Purkinje cell (primary cell): ENCODE measurements at places on chromosomes 2 and 18. TPM values are rescaled to one million over a fixed set of nuclear protein-coding genes. Genes with fewer than 3 reads are reported as not detected.

STARD6 gene
- not detected in 2 replicates for polyA plus RNA-seq

SERPINB11 gene
- 1.2 TPM in 1 of 2 replicates, not detected in the other for polyA plus RNA-seq

LYG2 gene
- polyA plus RNA-seq = 0.39 and 11.1 TPM in 2 replicates

LINC00305 gene
- polyA plus RNA-seq = not detected in 2 replicates

MREG gene
- polyA plus RNA-seq = 21.9 and 31.7 TPM in 2 replicates

CIB4 gene
- not detected in 2 replicates for polyA plus RNA-seq

AQP12B gene
- not detected in 2 replicates for polyA plus RNA-seq

DSG2 gene
- polyA plus RNA-seq = not detected in 2 replicates

C2orf80 gene
- 1.4 and 28.1 TPM in 2 replicates for polyA plus RNA-seq

CRYGC gene
- polyA plus RNA-seq = not detected in 2 replicates

SEH1L gene
- polyA plus RNA-seq = 83.7 and 90.7 TPM in 2 replicates

NAT8 gene
- polyA plus RNA-seq = 2.2 TPM in 1 of 2 replicates, not detected in the other

MC5R gene
- polyA plus RNA-seq = not detected in 2 replicates

INHBB gene
- polyA plus RNA-seq = 5.3 and 8.0 TPM in 2 replicates

CHMP3 gene
- 43.6 and 63.8 TPM in 2 replicates for polyA plus RNA-seq

IHH gene
- not detected in 2 replicates for polyA plus RNA-seq

UCN gene
- polyA plus RNA-seq = 0.43 TPM in 1 of 2 replicates, not detected in the other

PLGLB1 gene
- polyA plus RNA-seq = 6.9 and 7.0 TPM in 2 replicates

UNC80 gene
- polyA plus RNA-seq = 12.9 and 14.8 TPM in 2 replicates

KRTCAP3 gene
- 2.8 and 12.7 TPM in 2 replicates for polyA plus RNA-seq

STAT4 gene
- 31.0 and 33.2 TPM in 2 replicates for polyA plus RNA-seq

PDE11A gene
- not detected in 2 replicates for polyA plus RNA-seq

TMEM185B gene
- 6.7 and 8.1 TPM in 2 replicates for polyA plus RNA-seq

CAPN13 gene
- not detected in 2 replicates for polyA plus RNA-seq

CTLA4 gene
- polyA plus RNA-seq = not detected in 2 replicates
